Fibroblast of skin of right biceps (primary cell): ENCODE measurements at places on chromosomes 2 and 18.
A peak's percentile ranks its signal among the peaks of the same experiment; 100 is the strongest.

- DNase-seq, result peak; percentile 68
These were observed 266.5 kb downstream of the HRH4 start for GRCh38 chr18:24726727-24727492.

GRCh38 chr2:238397356-238397755 lies 29.4 kb upstream of the ASB1 start:
- DNase-seq, result no peak

GRCh38 chr18:75638776-75639471 lies 211.4 kb upstream of the SMIM21 start:
- peak; percentile 86 for DNase-seq

- DNase-seq, result peak; percentile 73
These were observed 15.4 kb downstream of the NAB1 start for GRCh38 chr2:190664240-190664639.

- no peak for DNase-seq
These were observed 92.1 kb downstream of the SH3BP4 start for GRCh38 chr2:235043762-235044500.

GRCh38 chr18:6311456-6312215 lies 103.1 kb downstream of the L3MBTL4 start:
- DNase-seq, result no peak

GRCh38 chr2:109335631-109336176 lies 206.7 kb downstream of the SH3RF3 start:
- peak; percentile 87 for DNase-seq

DNA sequence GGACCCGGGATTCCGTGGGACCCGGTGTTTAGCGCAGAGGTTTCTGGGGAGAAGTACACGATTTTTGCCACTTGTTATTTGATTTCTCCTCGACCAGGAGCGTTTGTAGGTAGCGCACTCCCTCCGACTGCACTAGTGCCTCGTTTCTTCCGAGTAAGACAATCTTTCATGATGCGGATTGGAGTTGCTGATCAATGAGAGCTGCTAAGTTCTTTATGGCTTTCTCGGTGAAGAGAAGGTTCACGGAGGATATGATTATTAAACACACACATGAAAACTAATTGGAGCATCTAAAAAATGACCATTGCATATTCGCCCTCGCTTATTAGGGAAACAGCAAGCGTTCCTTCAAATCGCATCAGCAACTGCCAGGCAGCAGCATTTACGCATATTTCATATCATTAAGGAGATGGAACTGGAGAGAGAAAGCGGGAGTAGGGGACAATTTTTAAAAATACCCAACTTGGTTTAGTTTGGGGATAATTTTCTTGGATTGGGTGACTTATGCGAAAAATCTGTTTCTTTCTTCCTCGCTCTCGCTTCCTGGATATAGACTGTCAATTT lies 616 bp downstream of the EML6 start:
- no peak for DNase-seq

DNA sequence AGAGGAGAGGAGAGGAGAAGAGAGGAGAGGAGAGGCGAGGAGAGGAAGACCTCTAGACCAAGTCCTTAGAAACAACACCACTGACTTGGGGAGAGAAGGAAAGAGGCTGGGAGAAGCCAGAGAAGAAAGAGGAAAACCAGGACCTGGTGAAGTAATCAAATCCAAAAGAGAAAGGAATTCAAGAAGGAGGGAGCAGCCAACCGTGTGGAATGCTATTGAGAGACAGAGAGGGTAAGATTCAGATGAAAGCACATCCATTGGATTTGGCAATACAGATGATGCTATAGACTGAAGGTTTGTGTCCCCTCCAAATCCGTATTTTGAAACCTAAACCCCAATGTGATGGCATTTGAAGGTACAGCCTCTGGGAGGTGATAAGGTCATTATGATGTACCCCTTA lies 50.7 kb downstream of the GALNT14 start:
- no peak for DNase-seq

DNA sequence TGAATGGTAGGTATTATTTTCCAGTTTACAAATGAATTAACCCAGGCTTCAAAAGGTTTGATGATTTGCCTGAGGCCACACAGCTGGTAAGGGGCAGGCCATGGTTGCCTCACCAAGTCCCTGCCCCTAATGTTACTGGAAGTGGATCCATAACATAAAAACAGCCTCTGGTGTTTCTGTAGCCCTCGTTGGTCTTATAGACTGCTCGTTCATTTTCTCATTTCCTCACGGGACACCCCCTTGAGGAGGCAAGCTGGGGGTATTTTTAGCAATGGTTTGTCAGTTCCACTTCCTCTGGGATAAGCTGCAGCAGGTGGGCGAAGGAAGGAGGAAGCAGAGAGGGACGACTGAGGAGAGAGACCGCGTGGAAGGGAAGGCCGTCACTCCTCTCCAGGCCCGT lies 32.9 kb upstream of the NDUFV2 start:
- no peak for DNase-seq

GRCh38 chr2:131036269-131036668 lies 57.0 kb downstream of the FAM168B start:
- no peak for DNase-seq

DNA sequence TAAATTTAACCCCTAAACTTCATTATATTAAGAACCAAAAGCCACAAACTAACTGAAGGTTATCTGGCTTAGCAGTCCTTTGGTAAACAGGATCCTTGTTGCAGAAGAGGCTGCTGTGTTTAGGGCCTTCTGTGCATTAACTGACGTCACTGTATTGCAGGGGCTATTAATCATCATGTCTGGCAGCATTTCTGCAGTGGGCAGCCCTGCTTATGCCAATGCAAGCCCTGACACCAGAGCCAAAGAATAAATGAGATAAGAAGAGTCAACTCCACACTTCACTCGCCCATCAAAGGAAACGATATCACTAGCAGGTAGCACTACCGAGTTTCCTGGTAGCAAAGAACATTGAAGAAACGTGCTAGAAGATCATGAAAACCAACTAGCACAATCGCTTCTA lies 110.6 kb downstream of the PLEKHM3 start:
- DNase-seq, result no peak

GRCh38 chr18:37361335-37362157 lies 204.1 kb downstream of the CELF4 start:
- no peak for DNase-seq

DNA sequence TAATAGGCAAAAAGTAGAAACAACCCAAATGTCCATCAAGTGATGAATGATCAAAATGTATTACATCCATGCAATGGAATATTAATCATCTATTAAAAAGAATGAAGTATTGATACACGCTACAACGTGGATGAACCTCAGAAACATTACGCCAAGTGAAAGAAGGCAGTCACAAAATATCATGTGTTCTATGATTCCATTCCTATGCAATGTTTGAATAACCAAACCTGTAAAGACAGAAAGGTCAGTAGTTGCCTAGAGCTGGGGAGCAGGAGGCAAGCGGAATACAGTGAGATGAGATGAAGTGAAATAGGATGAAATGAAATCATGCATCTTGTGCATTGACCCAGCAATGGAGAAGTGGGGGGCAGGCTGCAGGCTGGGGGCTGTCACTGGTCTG lies 17.9 kb upstream of the COL6A3 start:
- DNase-seq, result no peak

GRCh38 chr2:9985531-9986328 lies 34.2 kb downstream of the GRHL1 start:
- no peak for DNase-seq

DNA sequence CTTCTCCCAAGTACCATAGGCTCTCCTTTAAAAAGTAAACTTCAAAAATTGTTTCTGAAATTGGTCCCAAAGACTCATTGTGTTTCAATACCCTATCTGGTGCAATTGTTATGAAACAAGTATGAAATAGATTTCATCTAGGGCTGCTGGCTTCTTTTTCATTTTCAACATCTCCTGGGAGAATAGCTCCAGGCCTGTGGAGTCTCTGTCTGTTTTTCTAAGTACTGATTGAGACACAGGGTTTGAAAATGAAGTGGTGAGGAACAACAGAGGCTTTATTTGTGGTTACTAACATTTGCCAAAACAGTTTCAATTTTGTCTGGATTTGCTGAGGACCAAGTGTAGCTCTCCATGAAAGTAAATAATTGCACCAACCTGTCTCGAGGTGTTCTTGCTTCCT lies 315.9 kb upstream of the LRATD1 start:
- no peak for DNase-seq

DNA sequence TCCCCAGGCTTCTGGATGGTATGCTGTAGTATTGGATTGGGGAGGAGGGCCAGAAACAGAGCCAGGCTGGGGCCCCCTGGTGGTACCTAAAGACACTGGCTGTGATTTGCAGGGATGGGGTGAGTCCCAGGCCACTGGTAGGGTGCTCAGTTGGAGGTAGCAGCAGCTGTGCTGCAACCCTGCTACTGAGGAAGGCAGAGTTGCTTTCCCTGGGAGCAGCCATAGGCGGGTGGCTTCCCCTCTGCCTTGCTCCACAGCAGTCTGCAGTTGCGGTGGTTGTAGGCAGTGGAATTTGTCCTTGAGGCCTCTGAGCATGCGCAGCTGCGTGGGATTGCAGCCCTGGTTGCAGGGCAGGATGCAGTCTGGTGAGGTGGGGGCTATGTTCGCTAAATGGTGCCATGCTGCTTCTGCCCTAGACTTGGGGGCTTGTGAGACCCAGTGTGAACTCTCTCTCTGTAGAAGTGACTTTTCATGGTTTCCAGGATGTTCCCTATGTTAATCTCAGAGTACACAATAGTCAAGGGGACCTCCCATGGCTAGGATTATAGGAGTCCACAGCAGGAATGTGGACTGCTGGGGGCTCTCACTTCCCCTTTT lies 443.5 kb downstream of the XIRP2 start:
- DNase-seq, result no peak

DNA sequence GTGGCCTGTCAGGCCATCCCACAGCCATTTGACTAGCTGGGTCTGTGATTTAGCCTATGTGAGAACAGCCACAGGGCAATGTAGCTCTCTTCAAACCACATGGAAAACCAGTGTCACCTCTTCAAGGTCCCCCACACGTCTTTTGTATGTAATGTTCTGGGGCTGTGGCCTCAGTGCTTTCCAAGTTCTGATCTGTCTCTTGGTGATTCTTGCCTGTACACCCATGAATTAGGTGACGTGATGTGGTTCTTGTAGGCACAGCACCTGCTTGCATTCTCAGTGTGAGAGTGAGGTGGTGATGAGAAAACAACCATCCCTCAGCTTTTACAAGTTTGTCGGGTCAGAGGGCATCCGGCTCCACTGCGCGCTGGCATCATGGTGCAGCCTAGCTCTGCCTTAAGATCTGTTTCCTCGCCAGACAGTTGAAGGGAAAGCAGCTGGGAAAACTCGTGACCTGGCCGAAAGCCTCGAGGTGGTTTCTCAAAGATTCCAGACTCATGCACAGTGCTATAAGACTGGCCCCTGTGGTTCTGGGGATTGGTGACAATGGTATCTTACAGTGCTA lies 125.8 kb downstream of the TANC1 start:
- DNase-seq, result no peak

DNA sequence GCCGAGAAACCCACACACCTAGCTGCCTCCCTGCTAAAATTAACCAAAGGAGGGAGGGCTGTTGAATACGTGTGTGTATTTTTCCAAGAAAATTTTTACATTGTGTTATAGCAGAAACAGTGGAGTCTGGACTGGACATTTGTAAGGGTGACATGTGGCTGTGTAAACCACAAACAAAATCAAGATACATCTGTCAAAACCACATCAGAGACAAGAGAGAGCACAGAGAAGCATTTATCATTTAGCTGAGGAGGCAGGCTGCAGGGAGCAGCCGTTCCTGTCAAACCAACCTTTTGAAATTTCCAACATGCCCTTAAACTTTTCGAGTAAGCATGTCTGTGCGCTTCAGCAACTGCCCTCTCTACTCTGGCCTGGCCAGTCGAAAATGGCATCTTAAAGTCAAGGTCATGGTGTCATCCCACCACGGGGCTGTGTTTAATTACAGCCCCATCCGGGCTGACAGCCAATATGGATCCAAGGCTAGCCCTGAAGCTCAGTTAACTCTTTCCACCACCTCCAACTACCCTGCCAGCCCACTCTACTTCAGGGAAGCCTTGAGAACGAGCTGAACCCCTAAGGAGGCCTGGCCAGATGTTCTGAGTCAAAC lies 8.4 kb downstream of the BCL11A start:
- DNase-seq, result no peak

GRCh38 chr2:37880551-37880950 lies 44.5 kb upstream of the RMDN2 start:
- DNase-seq, result no peak

GRCh38 chr2:153986488-153987229 lies 114.9 kb downstream of the GALNT13 start:
- no peak for DNase-seq

DNA sequence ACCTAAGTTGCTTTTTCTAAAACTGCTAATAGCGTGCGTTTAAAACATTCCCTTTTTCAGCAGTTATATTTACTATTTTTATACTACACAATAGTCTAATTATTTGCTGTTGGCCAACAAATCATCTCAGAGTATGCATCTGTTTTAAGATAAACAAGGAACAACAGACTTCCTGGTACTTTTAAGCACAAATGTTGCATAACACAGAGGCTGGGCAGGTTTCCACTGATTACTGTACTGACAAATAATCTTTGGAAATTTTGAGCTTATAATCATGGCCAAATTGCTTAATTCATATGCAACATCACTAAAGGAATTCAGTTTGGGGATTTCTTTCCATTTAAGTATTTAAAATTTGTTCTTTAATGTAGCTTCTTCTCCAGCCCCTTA lies 737.4 kb upstream of the SALL3 start:
- no peak for DNase-seq

DNA sequence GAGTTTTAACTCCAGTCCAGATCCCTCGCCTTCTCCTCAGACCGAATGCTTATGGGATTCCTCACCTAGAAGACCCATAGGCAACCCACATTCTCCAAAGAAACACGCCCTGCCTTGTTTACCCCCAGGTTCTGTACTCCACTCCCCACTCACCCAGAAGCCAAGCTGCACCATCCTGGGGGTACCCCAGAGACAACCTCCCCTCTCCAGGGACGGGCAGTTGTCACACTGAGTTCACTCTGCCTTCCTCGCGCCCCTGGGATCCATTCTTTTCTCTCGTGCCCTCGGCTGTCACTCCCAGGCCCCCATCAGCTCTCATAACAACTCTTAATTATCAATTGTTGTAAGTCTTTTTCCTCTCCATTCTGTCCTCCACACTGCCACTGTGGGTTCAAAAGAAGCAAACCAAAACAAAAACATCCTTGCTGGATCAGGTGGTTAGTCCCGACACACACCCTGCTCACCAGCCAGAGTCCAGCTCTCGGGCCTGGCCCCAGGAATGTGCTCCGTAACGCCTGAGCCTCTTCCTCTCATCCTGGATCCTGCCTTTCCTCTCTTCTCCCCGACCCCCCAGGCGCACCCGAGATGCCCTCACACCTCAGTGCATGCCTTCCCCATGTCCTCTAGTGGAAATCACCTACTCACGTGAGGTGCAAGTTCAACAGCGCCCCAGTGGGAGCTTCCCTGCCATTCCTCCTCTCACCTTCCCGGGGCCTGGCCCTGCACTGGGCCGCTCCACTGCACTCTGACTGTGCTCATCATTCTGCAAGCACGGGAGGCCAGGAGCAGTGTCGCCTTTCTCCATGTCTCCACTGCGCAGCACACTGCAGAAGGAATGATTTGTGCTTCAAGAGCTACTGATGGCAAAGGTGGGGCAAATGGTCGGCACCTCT lies 20.7 kb downstream of the COX7A2L start:
- DNase-seq, result no peak

GRCh38 chr2:77566582-77566981 lies 44.4 kb upstream of the LRRTM4 start:
- no peak for DNase-seq
